Dorsolateral prefrontal cortex (tissue), 122 donors: ENCODE measurements at places on chromosomes 12 and 14.
A peak's percentile ranks its signal among the peaks of the same experiment; 100 is the strongest.

DNA sequence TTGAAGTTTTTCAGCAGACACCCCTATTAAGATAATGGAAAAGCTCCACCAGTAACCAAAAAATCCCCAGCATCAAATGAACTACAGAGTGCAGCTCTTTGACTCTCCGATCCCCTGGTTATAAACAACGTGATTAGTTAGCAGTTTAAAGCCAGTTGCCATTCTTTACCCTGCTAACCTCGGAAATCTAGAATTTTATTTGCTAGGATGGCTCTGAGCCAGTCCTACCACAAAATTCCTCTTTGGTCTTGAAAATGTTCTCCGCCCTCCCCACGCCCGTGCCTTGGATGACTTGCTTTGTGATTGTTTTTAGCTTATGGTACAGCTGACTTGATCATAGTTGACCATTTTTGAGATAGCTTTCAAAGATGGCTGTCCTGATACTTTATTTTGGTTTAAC, 1.2 kb downstream of the KLHDC2 start:
- no peak for DNase-seq

DNA sequence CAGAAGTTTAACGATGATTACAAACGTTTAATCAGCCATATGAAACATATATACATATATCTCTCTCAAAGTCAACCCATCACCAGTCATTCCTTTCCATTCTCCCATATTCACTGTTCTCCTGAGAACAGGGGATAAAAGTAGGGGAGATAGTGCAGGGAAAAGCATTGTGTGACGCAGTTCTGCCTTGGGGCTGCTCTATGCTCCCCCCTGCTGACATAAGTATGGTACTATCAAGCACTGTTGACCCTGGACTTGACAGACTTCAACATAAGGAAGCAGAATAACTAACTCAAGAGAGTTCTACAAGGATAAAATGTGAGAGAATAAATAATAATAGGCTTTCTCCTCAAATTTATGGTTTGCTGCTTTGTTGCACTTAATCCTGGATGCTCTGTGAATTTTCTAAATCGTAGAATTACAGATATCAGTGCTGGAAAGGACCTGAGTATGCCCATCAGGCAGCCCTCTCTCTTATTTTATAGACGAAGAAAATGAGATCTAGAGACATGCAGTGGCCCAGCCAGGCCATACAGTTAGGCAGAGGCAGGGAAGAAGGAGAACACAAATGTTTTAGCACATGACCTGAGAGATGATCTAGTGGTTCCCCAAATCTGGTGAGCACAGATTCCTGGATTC, 87.2 kb downstream of the SCN8A start:
- DNase-seq, result no peak

DNA sequence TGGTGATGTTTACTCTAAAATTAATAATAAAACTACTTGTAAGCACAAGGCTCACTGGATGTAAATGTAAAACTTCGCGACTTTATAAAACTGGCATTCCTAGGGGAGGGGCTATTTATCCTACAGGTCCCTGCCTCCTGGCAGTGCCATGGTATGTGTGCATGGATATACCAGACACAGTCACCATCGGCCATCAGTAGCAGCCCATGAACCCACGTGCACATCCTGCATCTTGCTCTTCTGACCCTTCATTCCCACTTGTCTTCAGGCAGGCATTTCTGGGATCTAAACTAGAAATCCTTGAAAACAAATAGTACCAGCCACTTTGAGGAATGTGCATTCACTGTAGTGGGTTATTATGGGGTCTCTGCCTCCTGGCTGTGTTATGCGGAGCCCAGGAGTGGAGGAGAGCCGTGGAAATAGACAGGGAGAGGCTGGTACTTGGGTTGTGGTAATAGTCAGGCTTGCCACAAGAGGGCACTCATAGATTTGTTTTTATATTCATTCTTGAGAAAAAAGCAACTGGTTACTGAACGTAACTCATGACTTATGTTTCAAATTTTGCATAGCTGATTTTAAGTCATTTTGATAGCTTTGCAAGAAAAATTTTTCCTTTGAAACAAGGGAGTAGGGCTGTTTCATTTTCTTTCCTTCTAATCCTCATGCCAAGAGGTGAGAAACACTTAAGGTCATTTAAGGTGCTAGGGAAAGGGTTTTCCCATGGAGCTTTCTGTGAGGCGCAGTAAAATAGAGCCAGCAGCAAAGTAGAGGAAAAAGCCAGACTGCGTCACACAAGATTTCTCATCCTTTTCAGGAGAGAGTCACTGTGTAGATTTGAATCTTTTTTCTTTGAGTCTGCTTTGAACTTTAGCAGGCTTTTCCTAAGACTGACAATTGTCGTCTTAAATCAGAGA, 17.4 kb upstream of the GALNT16 start:
- no peak for DNase-seq

DNA sequence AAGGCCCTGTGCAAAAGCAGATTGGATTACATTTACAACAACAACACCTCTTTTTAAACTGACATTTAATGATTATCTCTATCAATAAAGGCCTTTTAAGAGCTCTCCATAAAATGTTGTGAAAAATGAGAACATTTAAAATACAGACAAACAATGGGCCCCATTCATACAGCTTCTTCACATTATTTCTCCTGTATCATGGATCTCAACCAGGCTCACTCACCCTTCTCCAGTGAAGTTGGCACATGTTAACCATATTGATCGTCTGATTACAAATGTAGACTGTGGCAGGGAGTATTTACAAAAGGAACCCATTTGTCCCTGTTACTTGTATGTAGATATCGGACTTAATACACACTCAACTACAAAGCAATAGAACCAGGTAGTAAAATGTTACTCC, 220.2 kb upstream of the BTG1 start:
- no peak for DNase-seq

DNA sequence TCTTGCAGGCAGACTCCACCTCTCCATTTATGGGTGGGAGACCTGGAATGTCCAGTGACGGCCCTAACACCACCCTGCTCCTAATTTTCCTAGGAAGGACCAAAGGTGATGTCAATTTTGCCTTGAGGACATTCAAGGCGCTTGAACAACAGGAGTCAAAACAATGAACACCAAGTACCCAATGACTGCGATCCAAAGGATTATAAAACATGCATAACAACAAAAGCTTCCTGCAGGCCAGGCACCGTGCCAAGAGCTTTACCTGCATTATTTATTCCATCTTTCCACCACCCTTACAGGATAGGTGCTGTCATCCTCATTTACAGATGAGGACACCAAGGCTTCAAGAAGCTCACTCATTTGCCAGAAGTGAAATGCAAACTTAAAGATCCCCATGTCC, 15.2 kb upstream of the FOXN3 start:
- no peak for DNase-seq

DNA sequence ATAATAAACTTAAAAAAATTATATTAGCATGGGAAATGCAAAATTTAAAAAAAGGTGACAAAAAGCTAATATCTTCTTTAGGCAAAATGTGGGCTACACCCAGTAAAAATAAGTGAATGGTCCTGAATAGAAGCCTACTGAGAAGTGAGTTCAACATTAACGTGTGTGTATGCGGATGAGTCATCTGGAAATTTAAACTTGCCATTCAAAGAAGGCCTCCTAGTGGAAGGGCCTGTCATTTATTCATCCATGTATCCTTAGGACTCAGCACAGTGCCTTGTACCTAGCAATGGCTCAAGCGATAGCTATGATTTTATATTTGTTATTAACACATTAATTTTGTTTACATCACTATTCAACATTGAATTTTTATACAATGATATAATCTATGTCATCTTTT, 226.2 kb downstream of the NUBPL start:
- DNase-seq, result no peak

GRCh38 chr14:28083389-28083788, 683.2 kb upstream of the FOXG1 start:
- DNase-seq, result no peak

- DNase-seq, result no peak
Observed at GRCh38 chr12:83323866-83324265, 637.2 kb downstream of the TMTC2 start.

DNA sequence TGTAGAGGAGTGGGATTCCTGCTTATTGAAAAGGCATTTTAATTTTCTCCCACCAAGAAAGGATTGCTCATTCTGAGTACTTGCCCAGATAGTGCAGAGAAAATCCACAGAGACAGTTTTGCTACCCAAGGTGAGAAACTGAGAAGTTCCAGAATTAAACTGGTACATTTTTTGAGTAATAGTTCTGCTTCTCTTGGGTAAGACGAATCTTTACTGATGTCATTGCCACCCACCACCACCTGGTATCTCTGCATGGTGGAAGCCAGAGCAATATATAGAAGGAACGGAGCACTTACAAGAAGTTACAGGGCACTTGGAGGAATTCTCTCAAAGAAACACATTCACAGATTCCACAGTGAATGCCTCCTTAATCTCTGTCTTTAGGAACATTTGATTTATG, 20.7 kb upstream of the FRMD6 start:
- DNase-seq, result peak; percentile 9

GRCh38 chr12:69509904-69510827, 40.0 kb downstream of the FRS2 start:
- DNase-seq, result no peak

DNA sequence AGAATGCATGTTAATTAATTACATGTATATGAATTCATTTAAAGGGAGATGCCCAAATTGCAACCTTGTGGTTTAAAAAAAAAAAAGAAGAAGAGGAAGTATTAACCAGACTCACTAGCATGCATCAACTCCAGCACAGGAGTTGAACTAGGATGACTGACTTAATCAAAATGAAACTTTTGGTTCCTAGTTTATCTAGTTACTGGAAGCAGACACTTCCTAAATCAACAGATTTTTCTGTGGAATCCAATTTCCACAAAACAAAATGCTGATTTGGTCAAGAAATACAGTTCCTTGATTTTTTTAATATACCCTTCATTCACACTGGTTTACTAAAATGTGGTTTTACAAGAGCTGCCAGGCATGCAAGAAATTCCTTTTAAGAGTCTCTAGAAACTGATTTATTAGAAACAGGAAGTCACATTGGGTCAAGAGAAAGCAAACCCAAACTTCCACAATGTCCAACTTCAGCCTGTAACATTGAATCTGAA, 41.6 kb downstream of the ITPR2 start:
- DNase-seq, result no peak

GRCh38 chr14:83257466-83258439, 1724.1 kb upstream of the SEL1L start:
- no peak for DNase-seq

- no peak for DNase-seq
Observed at GRCh38 chr14:102699416-102700110, 77.7 kb upstream of the TRAF3 start.

- no peak for DNase-seq
Observed at GRCh38 chr14:100994082-100994481, 90.6 kb upstream of the RTL1 start.

DNA sequence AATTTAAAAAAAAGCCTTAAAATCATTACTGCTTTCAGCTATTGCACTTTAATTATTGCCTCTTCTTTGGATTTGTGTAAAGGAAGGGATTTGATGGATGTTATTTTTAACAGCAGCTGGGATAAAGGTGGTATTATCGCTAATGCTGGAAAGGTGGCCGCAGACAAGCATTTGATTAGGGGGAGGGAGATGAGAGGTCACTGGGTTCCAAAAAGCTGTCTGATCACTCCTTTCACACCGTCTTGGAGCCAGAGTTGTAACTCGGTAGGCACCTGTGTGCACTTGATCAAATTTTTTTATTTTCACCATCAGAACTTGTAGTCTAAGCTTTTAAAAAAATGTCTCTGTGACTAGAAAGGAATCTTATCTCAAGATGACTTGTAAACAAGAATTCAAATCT, 99.8 kb downstream of the AKAP6 start:
- no peak for DNase-seq

DNA sequence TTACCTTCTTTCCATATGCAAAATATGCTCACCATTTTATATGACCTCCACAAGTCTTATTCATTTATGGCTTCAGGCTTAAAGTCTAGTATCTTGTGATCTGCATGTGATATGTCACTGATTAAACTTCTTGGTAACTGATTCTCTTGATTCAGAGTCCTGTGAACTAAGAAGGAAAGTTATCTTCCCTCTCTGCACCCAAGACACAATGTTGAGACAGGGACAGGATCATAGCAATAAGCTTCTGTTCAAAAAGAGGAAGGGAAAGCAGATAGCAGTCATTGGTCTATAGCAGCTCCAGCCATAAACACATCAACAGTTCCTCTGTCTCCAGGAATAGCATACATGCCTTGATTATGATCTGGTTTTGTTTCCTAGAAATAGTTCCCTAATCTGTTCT, 103.1 kb downstream of the UNC79 start:
- no peak for DNase-seq

GRCh38 chr12:92547420-92547819, 155.4 kb upstream of the PLEKHG7 start:
- DNase-seq, result no peak

DNA sequence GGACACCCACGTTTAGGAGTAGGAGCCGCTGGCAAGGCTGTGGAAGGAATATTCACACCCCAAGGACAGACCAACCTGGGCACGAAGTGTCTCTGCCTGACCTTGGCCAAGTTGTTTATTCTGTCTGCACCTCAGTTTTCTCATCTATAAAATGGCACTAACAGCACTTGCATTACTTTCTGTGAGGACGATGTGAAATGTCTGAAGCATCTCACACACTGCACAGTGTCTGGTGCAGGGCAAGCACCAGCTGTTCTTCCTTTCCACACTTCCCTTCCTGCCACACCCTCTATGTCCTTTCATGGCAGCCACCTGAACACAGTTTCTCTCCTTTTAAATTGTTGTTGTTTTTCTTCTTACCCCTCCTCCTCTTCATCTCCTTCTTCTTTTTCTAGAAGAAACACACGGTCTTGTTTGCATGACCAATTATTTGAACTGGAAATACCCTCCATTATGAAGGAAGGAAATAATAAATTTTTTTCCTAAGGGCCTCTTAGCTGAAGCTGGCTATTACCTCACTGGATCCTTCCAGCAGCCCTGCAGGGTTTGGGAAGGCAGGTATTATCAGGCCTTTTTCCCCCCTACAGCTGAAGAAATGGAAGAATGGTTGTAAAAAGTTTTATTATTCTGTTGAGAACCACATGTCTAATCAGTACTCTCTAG, 42.9 kb upstream of the ATP23 start:
- no peak for DNase-seq

DNA sequence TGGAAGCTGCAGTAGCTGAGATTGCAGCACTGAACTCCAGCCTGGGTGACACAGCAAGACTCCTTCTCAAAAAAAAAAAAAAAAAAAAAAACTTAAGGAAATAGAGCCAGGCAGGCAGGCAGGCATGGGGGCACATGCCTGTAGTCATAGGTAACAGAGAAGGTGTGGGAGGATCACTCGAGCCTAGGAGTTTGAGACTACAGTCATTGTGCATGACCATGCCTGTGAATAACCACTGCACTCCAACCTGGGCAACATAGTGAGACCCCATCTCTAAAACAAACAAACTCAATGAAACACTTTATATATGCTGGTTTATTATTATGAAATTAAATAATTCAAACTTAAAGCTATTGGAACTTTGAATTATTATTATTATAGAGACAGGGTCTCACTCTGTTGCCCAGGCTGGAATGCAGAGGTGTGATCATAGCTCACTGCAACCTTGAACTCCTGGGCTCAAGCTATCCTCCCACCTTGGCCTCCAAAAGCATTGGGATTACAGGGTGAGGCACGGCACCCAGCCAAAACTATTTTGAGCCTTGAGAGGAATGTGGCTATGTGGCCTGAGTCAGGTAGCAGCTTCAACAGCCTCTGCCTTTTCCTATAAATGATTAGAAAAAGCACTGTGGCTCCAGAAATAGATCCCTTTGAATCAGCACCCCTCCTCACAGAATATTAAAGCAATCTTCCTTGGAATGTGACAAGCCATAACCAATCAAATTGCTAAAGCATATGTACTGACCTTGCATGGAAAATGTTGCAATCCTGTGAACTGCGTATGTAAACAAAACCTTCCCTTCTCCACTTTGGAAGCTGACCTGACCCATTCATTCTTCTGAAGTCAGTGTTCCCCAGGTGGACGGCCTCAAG, 34.7 kb upstream of the YY1 start:
- DNase-seq, result no peak

GRCh38 chr14:27553790-27554189, 956.0 kb upstream of the NOVA1 start:
- no peak for DNase-seq
